AG08396 (cell line): ENCODE measurements at places on chromosomes 4 and X.

DNA sequence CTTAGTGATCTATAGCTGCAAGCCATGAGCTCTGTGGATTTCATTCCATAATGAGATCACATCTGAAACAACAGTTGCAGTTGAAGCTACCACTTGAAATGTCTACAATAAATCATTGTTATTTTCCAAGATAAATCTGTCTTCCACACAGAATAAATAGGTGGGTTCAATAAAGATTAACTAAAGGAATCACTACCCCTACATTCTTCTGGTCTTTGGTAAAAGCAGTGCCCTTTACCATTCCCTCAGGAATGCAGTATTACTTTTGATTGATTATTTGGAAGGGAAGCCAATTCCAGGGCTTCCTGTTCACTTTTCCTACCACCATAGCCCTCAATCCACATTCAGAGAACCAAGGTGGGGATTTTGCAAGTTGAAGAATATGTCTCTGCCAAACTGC lies 38.9 kb upstream of the MAP9 start:
- no peak for DNase-seq

GRCh38 chr4:16862697-16863096 lies 35.7 kb downstream of the LDB2 start:
- no peak for DNase-seq

DNA sequence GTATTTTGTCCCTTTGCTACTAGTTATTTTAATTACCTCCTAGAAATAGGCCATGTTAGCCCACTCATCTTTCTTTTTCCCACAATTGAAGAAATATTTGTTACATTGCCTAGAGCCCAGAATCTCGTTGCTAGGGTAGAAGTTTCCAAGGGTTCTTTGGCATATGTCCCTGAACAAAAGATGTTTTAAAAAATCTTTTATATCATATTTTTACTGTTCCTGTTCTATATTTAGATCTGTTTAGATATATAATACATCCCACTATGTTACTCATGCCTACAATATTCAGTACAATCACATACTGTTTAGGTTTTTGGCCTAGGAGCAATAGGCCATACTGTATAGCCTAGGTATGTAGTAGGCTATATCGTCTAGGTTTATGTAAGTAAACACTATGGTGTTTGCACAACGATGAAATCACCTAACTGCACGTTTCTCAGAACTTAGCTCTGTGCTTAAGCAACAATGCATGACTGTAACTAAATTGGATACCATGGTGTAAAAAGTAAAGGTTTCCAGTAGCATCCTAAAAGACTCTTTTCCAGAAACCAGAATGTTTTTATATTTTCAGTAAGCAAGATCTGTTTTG lies 236.0 kb upstream of the SLIT2 start:
- DNase-seq: no peak

GRCh38 chr4:158015241-158015640 lies 157.6 kb downstream of the GASK1B start:
- no peak for DNase-seq

DNA sequence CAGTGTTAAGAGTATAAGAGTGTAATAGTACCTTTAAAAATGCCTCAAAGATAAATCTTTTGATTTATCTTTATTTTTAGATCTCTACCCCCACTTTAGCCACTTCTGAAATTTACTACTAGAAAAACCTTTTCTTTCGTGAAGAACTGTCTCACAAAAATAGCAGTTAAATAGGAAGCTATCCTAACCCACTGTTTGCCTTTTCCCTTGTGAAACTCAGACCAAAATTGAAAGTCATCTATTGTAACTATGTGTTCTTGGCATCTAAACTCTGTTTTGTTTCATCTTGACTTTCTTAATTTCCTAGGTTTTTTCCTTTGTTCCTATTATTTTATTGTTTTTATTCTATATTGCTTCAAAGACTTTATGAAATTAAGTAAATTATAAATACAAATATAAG lies 7.8 kb upstream of the TMEM144 start:
- DNase-seq: no peak
